Upper lobe of right lung (tissue), 1 donor: ENCODE measurements at places on chromosomes 11 and 22.

DNA sequence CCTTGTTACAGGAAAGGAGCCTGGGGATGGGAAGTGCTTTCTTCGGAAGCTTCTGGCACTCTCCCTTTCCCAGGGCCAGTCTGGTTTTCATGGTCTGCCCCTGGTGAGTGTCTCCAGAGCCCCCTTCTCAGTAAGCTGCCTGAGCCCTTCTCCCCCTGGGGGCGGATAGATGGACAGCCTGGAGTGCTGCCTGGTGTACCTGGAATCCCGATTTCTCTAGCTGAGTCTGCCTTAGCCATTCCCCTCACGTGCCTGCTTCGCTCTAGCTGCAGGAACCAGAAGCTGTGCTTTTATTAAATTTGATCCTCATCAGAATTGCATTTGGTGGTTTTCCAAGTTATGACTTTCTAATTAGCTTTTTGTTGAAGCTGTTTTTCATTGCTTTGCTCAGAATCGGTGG is 152.9 kb upstream of the NAV2 start:
- no peak for DNase-seq

DNA sequence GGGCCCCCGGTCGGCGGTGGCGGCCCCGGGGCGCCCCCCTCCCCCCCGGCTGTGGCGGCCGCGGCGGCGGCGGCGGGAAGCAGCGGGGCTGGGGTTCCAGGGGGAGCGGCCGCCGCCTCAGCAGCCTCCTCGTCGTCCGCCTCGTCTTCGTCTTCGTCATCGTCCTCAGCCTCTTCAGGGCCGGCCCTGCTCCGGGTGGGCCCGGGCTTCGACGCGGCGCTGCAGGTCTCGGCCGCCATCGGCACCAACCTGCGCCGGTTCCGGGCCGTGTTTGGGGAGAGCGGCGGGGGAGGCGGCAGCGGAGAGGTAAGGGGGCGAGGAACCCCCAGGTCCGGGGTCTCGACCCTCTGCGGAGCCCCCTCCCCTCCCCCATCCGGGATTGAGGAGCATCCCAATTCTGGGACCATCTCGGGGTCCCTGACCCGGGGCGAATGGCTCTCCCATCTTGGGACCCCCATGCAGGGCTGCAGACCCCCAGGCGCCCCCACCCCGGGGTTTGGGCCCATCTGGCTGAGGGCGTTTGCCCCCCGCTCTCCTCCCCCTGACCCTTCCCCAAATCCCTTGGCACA is 431 bp downstream of the KMT2A start:
- peak; percentile 69 for DNase-seq

GRCh38 chr11:95821640-95822039 is 31.3 kb downstream of the CEP57 start:
- no peak for DNase-seq

GRCh38 chr22:40580631-40581030 is 55.9 kb downstream of the MRTFA start:
- no peak for DNase-seq

- no peak for DNase-seq
These were observed 223.4 kb upstream of the ZBED5 start for GRCh38 chr11:11081288-11081687.

DNA sequence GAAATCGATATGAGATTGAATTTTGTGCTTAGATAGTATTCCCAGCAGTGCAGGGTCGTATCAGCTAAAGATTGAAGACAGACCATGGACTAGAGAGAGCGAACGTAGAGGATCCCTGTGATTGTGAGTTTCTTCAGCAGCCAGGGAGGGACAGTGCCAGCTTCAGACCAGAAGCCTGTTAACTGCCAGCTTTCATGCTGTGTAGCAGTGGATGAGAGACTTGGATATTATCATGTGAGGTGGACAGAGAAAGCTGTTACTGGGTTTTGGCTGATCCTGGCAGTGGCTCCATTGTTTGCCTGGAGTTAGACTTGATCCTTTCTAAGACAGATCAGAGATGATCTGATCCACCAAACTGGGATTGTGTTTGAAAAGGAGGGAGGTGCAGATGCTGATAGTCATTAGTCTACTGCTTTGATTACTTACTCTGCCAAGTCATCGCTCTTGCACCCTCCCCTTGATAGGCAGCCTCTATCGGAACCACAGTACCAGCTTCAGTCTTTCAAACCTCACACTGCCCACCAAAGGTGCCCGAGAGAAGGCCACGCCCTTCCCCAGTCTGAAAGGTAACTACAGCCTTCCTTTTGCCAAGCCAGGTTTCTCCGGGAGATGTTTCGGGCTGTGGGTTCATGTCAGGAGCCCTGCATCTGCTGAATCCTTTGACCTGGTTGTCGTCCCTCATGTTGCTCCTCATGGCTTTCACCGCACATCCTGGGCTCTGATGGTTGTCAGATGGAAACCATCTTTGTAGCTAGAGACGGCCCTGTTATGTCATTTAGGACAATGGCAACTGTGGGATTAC is 16.2 kb downstream of the MADD start:
- no peak for DNase-seq

- DNase-seq, result peak; percentile 88
These were observed at the start of gene CCND1 for GRCh38 chr11:69640995-69641581. TSS of gene CCND1 (plus strand) at chr11:69641156. CDS start at chr11:69641314, 158 bp downstream.

- DNase-seq, result peak; percentile 77
These were observed at the start of gene RAB3IL1 for GRCh38 chr11:61917334-61918109. TSS of gene RAB3IL1 (minus strand) at chr11:61917566. CDS start at chr11:61917367, 199 bp downstream.

DNA sequence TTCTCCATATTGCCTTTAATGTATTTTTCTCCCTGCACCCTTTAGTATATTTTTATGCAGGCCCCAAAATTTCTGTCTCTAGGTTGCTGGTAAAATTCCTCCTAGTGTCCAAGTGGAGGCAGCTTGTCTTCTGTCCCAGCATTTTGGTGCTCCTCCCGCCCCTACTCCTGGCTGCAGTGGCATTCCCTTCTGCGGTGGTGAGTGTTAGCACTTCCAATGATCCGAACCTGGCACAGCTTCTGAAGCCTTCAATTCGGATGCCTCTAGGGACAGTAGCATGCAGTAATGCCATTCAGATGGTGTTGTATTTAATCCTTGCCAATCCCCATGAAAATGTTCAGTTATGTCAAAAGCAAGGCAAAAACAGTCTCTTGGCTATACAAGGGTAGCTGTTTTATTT is 5.9 kb downstream of the YWHAH start:
- no peak for DNase-seq

- no peak for DNase-seq
These were observed 113.1 kb upstream of the TTC12 start for GRCh38 chr11:113201054-113201818.

DNA sequence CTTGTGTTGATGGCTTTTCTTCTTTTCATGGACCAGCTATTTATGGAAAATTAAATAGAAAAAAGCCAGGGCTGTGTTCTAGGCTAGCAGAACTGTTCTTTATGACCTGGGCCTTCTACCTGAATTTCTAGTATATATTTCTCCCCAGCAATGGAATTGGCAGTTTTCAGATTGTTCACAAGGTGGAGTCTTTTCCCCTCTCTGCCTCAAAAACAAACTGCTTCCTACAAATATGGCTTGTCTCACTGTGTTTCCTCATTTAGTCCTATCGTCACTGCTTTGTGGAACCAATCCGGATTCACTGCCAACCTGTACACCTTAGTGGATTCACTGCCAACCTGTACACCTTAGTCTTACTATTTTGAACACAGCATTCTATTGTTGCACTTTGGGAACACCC is 5.0 kb upstream of the APOL5 start:
- no peak for DNase-seq

- DNase-seq, result no peak
These were observed 5.1 kb downstream of the PDXP start for GRCh38 chr22:37663521-37664140.

DNA sequence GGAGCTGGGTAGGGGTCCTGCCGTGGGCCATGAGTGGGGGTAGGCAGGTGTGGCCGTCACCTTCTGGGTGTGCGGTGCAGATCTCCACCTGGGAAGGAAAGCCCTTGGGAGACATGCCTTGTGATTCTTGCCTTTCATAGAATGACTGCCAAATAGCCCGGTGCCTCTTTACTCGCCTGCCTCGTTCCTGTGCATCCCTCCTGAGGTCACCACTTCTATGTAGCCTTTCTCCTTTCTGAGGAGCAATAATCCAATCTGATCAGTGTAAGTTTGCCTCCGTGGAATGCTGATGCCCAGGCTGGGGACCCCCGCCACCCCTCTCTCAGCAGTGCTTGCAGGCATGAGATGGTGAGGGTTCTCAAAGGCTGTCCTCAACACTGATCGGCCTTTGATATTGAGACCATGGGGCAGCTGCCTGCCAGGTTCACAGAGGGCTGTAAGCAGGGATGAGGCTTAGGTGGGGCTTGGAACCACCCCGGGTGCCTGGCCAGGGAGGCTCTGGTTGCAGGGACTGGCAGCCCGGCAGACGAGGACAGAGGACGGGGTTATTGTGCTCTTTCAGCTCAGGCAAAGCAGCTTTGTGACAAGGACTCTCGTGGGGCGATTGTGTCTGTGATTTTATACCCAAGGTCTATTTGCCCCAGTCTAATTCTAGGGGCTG is 86.1 kb upstream of the WNT7B start:
- DNase-seq, result peak; percentile 54

DNA sequence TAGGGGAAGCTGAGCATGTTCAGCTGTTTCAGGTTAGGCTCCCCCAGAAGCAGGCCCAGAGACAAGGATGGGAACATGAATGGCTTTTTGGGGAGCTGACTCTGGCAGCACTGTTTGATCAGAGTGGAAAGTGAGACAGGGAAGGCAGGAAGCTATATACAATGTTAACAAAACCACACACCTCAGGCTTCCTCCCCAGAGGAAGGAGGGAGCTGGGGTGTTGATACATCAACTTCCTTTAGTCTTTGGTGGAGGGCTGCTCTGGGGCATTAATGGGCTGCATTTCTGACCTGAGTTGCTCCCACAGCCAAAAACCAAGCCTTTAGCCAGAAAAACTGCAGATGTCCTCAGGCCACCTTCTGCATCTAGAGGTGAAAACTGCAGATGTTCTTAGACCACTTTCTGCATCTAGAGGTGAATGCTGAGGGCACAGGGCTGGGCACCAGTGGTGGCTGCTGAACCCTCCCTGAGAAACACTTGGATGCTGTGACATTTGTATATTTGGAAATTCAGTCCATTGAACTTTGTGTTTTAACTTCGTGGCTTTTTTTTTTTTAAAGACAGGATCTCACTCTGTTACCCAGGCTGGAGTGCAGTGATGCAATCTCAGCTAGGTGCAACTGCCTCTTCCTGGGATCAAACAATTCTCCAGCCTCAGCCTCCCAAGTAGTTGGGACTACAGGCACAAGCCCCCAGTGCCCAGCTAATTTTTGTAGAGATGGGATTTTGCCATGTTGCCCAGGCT is 49.9 kb downstream of the KIAA1671 start:
- no peak for DNase-seq

- no peak for DNase-seq
These were observed 162.1 kb upstream of the RASSF10 start for GRCh38 chr11:12846786-12847615.

GRCh38 chr11:10267821-10268220 is 26.2 kb downstream of the SBF2 start:
- no peak for DNase-seq

DNA sequence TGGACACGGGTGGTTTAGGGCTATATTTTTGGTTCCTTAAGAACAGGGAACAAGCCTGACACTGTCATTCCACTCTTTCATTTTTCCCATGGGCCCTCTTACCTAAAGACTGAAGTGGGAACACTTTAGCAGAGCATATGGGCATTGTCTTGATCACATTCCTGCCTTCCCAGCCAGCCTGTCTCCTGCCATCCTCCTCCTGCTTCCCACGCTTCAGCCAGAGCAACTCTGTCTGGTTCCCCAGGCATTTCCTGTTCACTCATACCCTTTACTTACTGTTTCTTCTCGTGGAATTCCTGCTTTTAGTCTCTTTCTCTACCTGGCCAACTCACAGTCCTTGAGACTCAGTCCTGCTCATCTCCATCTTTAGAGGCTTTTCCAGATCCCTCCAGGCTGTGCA is 22.8 kb downstream of the MRPL16 start:
- DNase-seq, result no peak

DNA sequence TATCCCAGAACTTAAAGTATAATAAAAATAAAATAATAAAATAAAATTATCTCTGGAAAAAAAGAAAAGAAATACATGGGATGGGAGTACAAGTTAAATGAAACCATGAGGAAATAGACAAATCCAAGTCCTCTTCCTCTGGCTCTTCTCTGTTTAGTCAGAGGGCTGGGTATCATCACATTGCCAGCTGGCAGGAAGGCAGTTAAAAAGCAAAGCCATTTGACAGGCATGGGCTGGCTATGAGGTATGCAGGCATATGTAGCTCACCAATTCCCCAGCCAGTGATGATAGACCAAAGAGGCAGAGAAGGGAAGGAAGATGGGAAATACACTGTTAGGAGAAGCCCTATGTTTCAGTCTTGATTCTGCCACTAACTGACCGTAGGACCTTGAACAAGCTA is 6.5 kb downstream of the LYVE1 start:
- DNase-seq, result no peak

DNA sequence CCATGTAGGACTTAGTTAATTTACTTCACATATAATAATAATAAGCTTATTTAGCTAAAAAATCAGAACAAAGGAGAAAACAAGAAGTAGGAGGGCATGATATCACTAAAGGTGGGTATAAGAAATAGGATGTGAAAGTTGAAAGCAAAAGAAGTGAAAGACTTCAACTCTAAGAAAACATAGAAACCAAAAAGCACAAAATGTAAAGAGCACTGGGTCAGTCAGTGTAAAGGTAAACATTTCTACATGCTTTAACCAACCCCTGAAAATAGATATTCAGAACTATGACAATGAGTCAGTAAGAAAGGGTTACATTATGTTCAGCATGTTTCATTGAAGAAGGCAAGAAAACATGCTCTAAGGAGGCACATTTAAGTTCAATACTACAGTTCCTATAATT is 298.8 kb downstream of the SWAP70 start:
- DNase-seq, result no peak

DNA sequence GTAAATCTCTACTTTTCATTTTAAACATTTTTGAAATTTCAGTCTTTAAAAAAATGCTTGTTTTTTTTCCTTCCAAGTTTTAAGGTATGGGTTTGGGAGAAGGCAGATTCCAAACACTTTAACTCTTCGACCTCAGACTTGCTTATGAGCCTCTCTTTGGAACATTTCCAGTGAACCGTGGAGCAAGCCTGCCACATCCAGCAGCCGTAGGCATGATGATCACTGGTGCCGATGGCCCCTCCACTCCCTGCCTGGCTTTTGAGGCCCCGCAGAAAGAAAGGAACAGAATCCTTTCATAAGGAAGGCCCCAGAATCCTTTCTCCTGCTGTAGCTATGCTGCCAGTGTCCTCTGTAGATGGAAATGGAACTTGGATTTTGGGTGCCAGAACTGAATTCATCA is 50.7 kb downstream of the BMAL1 start:
- no peak for DNase-seq

GRCh38 chr11:127587511-127587910 is 586.9 kb upstream of the KIRREL3 start:
- no peak for DNase-seq

GRCh38 chr11:77542296-77542695 is 47.5 kb upstream of the AQP11 start:
- DNase-seq, result no peak

- DNase-seq, result no peak
These were observed 1589.4 kb upstream of the TENM4 start for GRCh38 chr11:81030186-81030585.
